ENCODE measurements at places on chromosomes 5 and 9.

- DNase-seq, result no peak
These were observed 21.8 kb downstream of the PCDHAC2 start for GRCh38 chr5:140988100-140988499.

- DNase-seq, result no peak
These were observed 657.6 kb upstream of the RIOK2 start for GRCh38 chr5:97840643-97841042.

- no peak for DNase-seq
These were observed 37.4 kb upstream of the SRP19 start for GRCh38 chr5:112823656-112824055.

DNA sequence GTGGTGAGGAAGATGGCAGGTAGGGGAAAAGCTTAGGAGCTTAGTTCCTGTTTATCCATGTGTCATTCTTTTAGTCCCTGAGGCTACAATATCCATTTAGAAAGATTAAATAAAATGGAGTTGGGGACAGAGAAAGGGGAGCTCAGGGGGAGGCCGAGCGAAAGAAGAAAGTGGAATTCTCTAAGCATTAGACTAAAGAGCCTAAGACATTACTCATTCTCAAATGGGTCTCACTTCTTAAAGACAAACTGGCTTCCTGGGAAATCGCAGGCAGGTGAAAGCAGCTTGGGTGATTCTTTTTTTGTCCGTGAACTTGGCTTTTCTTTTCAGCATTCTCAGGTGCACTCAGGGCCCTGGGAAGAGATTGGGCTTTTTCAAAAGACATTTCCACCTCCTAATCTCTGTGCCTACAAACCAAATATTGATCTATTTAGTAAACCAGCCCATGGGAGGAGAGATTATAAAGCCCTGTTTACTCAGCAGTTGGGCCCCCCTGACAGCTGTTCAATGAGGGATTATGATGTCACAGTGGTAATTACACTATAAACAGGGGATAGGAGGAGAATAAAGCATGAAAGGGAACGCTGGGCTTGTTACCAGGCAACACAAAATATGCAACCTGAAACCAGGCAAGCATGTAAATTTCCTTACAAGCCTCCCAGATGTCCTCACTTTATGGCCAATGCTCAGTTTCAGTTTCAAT is 584.0 kb downstream of the ACTL7B start:
- DNase-seq, result no peak

- DNase-seq, result no peak
These were observed 32.6 kb downstream of the TTC39B start for GRCh38 chr9:15274425-15274824.

- DNase-seq, result peak; percentile 39
These were observed 92.9 kb upstream of the IER5L start for GRCh38 chr9:129270903-129271431.

GRCh38 chr9:108743416-108743815 is 112.4 kb downstream of the ACTL7B start:
- DNase-seq, result no peak

GRCh38 chr9:108636013-108636412 is 219.8 kb downstream of the ACTL7B start:
- DNase-seq, result no peak

DNA sequence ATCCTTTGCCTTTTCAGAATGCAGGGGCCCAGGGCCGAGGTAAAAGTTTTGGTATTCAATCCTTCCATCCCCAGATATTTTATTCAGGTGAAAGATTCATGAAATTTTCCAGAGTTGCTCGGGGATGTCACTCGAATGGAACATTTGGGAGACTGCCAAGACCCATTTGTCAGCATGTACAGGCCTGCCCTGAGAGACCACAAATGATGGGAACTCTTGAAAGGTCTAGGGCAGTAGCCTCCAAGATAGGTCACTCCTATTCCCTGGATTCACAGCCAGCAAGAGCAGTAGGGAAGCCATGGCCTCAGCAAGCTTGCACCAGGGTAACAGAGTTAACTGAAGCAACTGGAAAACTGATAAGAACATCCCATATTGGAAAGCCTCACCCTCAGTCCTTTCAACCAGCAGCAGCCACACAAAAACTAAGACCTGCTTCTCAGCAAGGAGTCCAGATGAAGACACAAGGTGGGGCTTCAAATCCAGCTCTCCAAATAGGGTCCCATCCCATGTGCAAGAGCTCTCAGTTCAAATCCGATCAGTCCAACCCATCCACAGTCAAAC is 12.5 kb downstream of the CARD6 start:
- DNase-seq, result no peak

GRCh38 chr5:123617561-123617960 is 105.6 kb downstream of the CSNK1G3 start:
- no peak for DNase-seq

DNA sequence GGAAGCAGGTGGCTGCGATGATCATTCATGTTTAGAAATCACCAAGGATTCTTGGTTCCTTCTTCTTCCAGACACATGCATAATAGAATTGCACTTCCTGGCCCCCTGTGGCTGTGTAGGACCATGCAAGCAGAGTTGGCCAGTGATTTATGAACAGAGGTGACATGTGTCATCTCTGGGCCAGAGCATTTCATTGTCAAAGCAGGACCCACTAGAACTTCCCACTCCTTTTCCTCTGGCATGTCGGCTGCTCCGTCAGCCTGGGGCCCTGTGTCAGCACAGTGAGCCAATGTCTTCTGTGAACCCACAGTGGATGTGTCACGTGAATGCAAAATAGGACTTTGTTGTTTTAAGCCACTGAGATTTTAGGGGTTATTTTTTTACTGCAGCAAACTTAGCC is 59.2 kb downstream of the HSD17B3 start:
- DNase-seq, result no peak

DNA sequence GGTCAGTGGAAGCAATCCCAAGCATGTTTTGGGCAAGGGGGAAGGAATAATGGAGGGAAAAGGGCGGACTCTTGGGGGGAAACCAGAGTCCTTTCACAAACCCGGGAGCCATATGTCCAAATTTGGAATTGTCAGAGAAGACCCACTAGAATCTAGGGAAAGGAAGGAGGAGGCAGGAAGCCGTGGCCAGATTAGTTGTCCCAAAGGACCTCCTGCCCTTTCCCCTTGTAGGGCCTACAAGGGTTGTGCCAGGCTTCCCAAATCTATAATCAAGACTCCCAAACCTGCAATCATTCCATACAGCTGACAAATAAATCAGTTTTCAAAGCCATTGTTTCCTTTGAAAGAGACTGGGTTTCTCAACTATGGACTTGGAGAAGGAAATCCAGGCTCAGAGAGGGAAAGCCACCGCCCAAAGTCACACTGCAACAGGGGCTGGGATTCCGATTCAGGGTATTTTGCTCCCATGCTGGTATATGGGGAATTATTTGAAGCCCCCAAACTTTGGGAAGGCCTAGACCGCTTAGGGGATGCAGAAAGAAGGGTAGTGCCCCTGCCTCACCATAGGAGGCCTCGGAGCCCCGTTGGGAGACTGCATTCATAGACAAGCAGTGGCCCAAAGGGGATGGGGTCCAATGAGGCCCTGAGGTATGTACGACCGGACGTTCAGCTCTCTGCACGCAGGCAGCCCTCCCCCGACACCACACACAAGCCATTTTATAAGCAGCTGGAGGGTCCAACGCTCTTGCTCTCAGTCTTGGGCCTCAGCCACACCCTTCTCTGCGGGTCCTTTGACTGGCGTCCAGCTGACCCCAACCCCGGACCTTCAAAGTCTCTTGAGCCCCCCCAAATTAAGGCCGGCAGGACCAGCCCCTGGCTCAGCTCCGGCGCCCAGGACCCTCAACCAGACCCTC is 815 bp downstream of the ANXA6 start:
- DNase-seq, result peak; percentile 57

- DNase-seq, result no peak
These were observed 5.2 kb downstream of the DUSP1 start for GRCh38 chr5:172765766-172766286.

DNA sequence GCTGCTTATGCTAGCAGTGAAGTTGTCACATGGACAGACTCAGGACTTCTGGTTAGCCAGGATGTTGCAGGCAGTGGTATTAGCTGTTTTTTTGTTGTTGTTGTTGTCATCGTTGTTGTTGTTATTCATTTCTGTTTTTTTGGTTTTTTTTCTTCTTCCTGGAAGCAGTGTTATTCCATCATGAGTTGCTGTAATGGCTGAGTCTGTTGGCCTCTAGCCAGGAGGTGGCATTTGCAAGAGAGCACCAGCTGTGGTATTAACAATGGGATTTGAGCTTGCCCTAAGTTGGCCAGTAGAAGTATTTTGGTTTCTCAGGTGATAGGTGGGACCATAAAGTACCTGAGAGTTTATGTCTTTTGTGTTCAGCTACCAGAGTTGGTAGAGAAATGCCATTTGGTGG is 561.1 kb downstream of the KCTD16 start:
- DNase-seq, result no peak

DNA sequence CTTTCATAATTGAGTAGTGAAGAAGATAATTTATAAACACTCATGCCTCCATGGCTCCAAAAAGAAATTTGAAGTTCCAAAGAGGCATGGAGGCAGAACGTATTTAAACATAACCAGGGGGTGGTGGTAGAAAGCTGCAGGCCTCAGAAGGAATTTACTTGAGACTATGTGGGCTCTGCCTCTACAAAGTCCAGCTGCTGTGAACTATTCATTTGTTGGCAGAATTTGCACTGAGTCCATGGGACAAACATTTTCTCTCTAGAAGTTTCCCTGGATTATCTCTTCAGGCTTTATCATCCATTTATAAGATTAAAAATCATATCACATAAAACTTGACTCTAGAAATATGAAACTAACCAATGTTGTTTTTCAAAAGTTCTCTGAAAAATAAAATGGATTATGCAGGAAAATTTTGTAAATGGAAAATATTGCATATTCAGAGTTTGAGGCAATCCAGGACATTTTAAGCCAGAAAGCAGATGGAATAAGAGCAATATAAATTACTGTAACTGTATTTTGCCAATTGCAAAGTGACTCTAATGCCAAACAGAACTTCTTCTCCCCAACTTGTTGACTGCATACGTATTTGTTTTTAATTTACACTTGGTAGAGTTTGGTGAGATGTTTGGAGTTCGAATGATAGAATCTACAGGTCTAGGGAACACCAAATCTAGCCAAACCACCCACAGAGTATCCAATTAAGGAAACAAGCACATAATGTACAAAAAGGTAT is 258.2 kb downstream of the ENC1 start:
- DNase-seq, result no peak

DNA sequence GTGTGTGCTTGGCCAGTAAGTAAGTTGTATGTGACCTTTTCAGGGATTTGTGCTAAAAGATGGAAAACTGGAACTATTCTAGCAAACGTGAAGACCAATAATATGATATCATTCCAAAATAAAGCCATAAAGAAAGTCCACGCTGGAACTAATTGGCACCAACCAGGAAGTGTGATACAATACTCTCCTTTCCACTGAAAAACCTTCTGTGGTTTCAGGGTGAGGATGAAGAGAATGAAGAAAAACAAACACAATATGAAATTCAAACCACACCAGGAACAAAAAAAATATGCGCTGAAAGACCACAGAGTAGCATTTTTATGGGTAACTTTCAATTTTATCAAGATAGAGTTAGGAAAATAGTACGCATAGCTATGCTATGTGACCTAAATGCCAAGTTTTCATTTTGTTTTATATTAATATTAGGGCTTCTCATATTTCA is 105.8 kb downstream of the EFNA5 start:
- DNase-seq, result no peak

GRCh38 chr5:170183816-170184687 is 48.7 kb upstream of the C5orf58 start:
- peak; percentile 76 for DNase-seq

DNA sequence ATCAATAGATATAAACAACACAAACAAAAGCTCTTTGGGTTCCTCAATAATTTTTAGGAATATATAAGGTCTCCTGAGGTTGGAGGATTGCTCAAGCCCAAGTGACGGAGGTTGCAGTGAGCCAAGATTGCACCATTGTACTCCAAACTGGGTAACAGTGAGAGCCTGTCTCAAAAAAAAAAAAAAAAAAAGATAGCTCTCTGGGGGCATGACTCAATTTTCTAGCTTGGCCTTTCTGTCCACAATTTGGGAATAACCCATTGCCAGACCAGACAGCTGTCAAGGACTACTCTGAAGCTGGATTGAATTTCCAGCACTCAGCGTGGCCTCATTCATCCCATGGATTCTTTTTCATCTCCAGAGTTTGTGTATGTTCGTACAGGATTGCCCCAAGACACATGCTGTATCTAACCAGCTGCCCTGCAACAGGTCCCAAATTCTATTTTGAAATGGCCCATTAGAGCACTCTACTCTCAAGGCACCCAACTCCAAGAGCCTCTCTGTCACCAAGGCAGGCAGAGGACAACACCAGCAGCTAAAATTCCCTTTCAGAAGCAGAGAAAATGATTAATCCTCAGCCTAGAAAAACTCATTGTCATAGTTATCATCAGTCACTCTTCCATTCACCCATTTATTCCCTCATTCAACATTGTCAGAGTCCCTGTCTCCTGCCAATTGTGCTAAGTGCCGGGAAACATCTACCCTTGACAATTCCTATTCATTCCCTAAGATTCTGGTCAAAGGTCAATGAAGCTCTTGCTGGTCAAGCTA is 8.7 kb downstream of the FAM193B start:
- no peak for DNase-seq

DNA sequence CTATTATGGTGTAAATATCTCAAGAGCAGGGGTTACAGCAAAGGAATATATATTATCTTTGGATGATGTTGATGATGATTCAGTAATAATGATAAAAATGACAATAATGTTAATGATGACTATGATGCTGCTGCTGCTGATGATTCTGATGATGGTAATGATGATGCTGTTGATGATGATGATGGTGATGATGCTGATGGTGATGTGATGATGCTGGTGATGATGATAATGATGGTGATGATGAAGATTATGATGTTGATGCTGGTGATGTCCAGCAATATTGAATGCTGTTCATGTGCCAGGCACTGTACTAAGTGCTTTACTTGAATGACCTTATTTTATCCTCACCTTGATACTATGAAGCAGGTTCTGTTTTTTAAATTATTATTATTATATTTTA is 226.0 kb upstream of the ANKH start:
- DNase-seq, result no peak

DNA sequence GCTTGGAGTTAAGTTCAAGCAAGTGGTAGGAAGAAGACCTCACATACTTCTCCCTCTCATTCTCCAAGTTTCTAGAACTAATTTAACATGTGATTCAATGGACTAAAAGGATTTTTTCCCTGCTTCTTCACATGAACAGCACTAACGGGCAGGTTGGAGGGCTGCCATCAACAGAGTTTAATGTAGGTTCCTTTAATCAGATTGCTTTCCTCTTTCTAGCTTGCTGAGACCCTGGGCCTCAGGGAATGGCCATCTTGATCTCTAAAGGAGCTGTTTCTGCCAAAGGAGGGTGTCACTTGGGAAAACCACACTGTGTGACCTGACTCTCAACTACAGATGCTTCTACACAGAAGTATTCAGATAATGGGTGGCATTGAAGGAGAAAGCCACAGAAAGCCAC is 223.3 kb downstream of the PIK3R1 start:
- no peak for DNase-seq
